ENCODE measurements at places on chromosomes 6 and 20. TPM values are rescaled to one million over a fixed set of nuclear protein-coding genes. Genes with fewer than 3 reads are reported as not detected.
A peak's percentile ranks its signal among the peaks of the same experiment; 100 is the strongest.

The JARID2 gene
- 11.0 TPM for total RNA-seq

The DCDC2 gene
- total RNA-seq, result not detected

DNA sequence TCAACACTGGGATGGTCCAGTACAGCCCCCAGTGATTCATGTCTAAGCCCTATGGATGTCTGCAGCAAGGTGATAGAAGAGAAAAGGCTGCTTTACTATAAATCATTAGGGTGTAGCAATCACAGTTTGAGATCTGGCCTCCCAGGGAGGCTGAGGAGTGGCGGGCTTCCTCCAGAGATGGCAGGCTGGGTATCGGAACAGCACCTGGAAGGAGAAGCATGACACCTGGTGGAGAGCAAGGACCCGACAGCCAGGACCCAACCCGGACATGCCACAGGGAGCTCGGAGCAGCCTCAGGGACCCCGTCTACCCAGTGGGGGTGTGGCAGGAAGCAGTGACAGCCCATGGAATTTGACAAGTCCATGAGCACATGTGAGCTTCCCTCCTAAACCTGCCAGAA is 114.8 kb upstream of the CD93 start:
- DNase-seq, result no peak

The GNAS-AS1 gene
- total RNA-seq, result 1.7 TPM

DNA sequence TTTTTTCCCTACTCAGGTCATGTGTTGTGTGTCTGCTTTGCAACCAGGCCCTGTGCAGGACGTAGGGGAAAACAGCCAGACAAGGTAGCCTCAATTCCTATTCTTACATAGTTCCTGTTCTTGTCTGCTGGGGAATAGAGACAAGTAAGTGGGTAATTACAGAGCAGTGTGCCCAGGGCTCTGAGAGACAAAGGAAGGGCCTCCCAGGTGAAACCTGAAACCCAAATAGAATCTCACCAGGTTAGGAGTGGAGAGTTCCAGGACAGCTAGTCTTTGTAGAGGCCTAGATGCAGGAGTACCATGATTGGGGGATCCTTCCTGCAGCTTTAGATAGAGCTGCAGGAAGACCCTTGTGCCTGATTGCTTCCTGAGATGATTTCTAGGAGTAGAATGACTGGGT is 48.4 kb downstream of the DHX35 start:
- DNase-seq, result no peak

DNA sequence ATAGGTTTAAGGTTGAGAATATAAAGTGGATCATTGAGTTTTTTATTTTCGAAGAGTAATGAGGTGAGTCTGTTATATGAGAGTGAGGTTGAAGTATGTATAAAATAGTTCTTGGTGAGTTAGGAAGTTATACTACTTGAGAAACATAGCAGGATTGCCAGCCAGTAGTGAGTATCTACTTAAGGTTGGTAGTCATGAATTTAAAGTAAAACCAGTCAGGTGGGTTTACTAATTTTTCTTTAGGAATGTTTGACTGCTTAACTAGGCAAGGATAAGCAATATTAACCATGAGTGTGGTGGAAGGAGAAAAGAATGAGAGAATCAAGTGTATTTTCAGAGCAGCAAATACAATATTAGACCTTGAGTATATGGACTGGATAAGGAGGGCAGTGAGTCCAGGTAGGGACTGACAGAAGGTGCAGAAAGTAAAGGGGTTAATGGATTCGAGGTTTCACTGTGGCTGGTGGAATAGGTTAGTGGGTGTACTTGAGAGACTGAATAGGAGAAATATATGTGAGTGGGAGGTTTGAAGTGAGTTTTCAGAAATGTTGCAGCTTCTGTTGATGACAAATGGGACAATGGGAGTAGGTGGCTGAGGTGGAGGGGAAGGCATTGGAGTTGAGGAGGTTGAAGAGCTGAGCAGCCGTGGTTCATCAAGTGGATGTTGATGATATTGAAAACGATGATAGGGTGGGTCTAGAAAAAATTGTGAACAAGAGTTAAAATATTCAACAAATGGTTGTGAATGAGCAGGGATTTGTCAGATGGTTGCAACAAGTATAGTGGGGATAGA is 232.5 kb upstream of the ASCC3 start:
- DNase-seq, result no peak

The TFAP2D gene
- total RNA-seq, result not detected

The ELOVL2 gene
- 0.81 TPM for total RNA-seq

GRCh38 chr6:150535151-150535804 is 64.4 kb upstream of the PLEKHG1 start:
- DNase-seq, result no peak

DNA sequence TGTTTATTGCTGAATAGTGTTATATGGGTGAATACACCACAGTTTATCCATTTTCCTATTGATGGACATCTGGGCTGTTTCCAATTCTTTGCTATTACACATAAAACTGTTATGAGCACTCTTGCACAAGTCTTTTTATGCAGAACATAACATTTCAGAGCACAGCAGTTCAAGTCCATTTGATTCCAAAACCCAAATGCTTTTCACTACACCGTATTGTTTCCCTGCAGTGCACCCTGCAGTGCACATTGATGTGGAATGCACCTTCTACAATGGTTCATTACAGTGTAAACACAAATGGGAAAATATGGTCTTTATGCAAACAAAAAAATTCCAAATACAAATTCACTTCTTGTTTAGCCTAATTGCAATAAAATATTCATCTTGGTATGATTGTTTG is 3.6 kb upstream of the SLC2A12 start:
- no peak for DNase-seq

DNA sequence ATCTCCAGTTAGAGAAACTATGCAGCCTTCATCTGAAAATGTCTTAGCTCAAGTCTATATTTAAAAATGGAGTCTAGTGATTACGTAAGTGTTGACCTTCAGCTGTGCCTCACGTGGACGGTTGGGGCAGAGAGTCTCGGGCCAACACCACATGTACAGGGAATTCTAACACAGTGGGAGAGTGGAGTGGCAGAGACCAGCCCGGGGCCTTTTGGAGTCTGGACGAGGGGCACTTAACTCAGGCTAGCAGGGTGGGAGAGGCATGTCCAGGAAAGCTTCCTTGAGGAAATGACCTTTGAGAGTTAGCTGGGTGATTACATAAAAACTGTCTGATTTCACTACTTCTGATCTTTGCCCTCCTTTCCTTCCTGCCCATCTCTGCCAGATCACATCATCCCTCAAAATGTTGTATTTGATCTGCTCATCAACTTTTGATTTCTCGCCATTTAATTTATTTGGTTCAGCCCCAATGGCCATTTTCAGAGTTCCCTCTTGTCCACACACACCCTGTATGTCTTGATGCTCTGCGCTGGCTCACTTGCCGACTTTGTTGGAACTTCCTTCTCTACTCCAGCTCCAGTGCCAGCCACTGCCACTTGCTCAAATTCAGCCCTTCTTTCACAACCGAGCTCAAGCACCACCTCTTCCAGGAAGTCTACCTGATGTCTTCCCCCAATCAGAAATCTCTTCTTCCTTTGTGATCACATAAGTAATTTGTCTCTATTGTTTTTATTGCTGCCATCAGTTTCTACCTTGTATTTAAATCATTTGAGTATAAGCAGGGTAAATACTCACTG is 2.6 kb downstream of the ARMC2 start:
- peak; percentile 61 for DNase-seq

GRCh38 chr6:361411-362132 is 30.0 kb upstream of the IRF4 start:
- no peak for DNase-seq

GRCh38 chr6:35410131-35410530 is 42.0 kb upstream of the FANCE start:
- no peak for DNase-seq

The PERP gene
- total RNA-seq, result 14.8 TPM

DNA sequence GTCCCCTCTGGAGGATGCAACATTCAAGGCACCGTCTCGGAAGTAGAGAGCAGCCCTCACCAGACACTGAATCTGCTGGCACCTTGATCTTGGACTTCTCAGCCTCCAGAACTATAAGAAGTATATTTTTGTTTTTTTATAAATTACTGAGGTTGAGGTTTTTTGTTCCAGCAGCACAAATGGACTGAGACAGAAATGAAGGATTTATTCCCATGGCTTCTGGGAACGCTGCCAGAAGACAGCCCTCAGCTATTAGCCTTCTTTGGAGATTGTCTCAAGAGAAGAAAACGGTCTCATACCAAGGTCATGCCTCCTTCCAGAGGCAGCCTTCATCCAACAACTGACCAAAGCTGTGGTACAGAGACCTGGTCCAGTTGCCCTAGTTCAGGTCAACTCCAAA is 85.4 kb downstream of the CHMP4B start:
- DNase-seq, result no peak

The KCNK15 gene
- total RNA-seq, result 5.0 TPM

- no peak for DNase-seq
Observed at GRCh38 chr20:44409132-44409600, 53.7 kb downstream of the HNF4A start.

The GLYATL3 gene
- total RNA-seq, result not detected

The GSTA3 gene
- not detected for total RNA-seq

The HELZ2 gene
- total RNA-seq, result 23.2 TPM

GRCh38 chr20:9458138-9458796 is 56.1 kb upstream of the LAMP5 start:
- no peak for DNase-seq

The TP53TG5 gene
- 0.66 TPM for total RNA-seq

- DNase-seq, result no peak
Observed at GRCh38 chr20:37303637-37304036, 14.2 kb downstream of the MANBAL start.

- no peak for DNase-seq
Observed at GRCh38 chr6:153125032-153125431, 6.0 kb downstream of the RGS17 start.

GRCh38 chr20:50874111-50874757 is 57.0 kb downstream of the ADNP start:
- peak; percentile 54 for DNase-seq

DNA sequence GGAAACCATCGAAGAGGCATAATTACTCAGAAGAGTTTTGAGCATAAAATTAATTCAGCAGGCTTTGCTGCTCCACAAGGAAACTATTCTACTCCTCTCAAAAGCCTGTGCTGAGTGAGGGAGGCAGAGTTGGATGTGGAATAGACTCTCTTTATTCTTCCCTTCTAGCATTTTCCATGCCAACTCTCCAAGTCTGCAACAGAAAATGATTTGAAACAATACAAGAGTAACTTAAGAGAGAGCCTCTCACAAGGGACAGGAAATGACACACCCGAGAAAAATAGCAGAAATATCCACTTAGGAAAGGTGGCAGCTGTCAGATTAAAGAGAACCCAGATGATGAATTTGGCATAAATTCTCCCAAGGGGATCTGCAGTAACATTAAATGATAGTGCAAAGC is 26.3 kb upstream of the LAMP5 start:
- DNase-seq, result no peak

GRCh38 chr6:152595499-152595898 is 41.7 kb downstream of the SYNE1 start:
- no peak for DNase-seq

The PAX1 gene
- total RNA-seq, result not detected

The NRSN2 gene
- total RNA-seq, result 38.0 TPM

DNA sequence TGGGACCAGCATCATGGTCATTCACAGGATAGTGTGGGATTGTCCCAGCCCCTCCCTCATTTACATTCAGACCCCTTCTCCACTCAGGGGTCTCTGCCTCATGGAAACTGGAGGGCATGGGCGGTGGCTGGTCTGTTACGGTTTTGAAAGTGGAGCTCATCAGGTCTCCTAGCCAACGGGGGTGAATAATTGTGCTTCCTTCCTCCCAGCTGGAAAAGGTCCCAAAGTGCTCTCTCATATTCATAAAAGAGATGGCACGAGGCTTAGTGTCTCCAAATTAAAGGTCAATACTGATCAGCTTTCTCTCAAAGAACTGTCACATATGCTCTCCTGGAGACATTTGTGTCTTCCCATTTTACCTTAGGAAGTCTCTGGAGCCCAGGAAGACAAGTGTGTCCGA is 19.9 kb downstream of the JARID2 start:
- DNase-seq, result no peak

- DNase-seq, result no peak
Observed at GRCh38 chr6:39419607-39420006, 97.1 kb upstream of the KCNK16 start.

The PACSIN1 gene
- total RNA-seq, result 0.84 TPM

GRCh38 chr6:42572523-42572922 is 8.7 kb downstream of the UBR2 start:
- DNase-seq, result no peak

The TAAR9 gene
- not detected for total RNA-seq

DNA sequence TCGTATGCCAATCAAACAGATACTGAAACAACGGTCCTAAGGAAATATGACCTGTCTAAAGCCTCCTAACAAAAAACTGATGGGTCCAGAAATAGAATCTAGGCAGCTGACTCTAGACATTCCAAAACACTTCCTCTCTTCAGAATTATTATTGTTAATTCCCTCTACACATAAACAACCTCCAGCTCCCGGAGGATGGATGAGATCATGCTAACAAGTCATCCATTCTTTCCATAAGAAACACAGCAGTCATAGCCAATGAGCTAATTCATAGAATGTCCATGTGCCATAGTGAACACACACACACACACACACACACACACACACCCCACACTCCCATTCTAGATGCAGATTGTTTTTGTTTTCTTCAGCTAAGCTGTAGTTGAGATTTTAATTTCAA is 44.3 kb downstream of the HDGFL1 start:
- DNase-seq, result no peak

DNA sequence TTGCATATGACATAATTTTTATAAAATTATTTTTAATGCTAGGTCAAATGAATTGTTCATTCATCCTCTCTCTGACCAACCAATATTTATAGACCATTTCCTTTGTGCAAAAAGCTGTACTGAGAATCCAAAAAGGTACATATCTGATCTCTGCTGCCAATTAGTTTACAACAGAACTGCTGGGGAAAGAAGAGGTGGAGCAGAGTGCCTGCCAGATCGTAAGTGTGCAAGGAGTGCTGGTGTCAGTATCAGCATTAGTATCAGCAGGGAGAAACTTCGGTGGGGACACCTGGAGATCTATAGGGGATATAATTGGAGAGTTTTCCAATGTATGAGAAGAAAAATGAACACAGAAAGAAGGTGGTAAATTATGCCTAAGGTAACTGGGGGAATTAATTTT is 63.3 kb upstream of the ASF1A start:
- DNase-seq, result no peak

DNA sequence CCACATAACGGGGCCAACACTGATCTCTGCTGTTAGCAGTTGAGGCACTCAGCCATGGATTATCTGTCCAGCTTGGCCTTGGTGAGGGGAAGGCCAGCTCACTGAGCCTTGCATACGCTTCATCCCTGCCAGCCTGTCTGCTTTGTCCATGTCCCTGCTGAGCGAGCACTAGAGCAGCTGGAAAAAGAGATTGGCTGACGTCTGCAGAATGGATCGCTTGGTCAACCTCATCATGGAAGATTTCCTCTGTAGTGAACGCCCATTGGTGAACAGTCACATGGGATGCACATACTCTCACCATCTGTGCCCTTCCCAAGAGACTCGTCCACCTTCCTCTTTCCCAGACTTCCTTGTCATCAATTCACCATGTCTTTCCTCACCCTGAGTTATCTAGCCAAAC is 26.9 kb downstream of the MUC22 start:
- DNase-seq, result no peak

DNA sequence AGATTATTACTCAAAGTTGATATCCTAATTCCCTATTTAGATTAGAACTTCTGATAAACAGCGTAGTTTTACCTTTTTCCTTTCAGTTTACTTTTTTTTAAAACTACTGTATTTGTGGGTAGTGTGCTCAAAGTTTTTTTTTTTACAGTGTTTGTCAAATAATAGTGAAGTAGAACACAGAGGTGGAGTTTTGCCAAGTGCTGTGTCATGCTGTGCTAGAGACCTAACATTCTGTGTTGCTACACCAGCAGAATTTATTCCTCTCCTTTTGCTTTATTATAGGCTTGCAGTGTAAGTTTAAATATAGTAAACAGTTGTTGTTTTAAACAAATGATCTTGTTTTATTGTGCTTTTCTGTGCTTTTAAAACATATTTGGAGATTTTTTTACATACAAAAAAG is 125.4 kb downstream of the HIVEP1 start:
- DNase-seq, result no peak

The CD24 gene
- total RNA-seq, result 8.0 TPM
